Lung (tissue), 17 donors: ENCODE measurements at places on chromosomes 1 and 21. TPM values are rescaled to one million over a fixed set of nuclear protein-coding genes. Genes with fewer than 3 reads are reported as not detected.

DNA sequence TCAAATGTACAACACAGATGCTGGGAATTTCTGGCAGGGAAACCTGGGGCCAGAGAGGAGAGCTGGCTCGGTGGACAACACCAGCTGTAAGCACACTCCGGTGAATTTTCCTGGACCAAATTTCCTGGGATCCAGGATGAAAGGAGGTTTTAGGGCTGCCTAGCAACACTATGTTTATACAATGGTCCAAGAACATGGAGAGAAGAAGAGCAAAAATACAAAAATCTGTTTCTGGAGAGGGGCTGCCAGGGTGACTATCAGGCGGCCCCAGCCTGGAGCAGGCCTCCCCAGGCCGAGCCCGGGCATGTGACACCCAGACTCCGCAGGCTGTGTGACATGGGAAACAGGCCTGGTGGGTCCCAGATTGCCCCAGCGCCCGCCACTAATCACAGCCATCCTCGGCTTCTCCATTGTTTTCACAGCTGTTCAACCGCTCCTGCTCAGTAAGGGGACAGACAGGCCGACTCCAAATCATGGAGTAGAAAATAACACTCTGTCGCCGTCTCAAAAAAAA, 336.0 kb upstream of the NFIA start:
- DNase-seq: peak; percentile 42

Gene KCNJ6
- 0.31 TPM for total RNA-seq

Gene C1orf115
- 18.2 TPM for total RNA-seq

DNA sequence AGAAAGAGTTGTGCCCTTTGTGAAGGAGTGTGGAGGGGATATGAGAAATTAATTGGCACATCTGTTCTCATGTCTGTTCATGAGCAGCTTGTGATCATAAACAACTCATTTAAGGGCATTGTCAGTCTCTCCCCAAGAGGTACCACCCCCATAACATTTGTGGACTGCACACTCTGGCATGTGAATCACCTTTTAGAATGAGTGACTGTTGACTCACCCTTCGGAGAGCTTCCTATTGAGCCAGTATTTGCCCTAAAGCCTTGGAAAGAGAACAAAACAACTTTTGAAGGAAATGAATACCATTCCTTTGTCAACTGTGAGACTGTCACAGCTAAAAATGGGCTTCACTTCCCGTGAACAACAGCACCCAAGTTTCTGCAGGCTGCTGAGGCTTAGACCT, 27.5 kb upstream of the MYSM1 start:
- no peak for DNase-seq
